ENCODE measurements at places on chromosomes 7 and 10. TPM values are rescaled to one million over a fixed set of nuclear protein-coding genes. Genes with fewer than 3 reads are reported as not detected.

GRCh38 chr7:72539702-72540101 lies 127.6 kb upstream of the CALN1 start:
- no peak overlapping the region for H3K27ac ChIP-seq
- no peak overlapping the region for H3K4me3 ChIP-seq
- DNase-seq: no peak
- no peaks in the 10 kb centered on the region for H3K27me3 ChIP-seq

- no peaks in the 10 kb centered on the region for H3K27me3 ChIP-seq
- no peaks in the 10 kb centered on the region for H3K36me3 ChIP-seq
- H3K4me3 ChIP-seq: no peak overlapping the region
- DNase-seq: peak; percentile 76
- peak overlapping the region; percentile 76 for H3K27ac ChIP-seq
These were observed 14.0 kb upstream of the GTPBP4 start for GRCh38 chr10:974038-974784.

DNA sequence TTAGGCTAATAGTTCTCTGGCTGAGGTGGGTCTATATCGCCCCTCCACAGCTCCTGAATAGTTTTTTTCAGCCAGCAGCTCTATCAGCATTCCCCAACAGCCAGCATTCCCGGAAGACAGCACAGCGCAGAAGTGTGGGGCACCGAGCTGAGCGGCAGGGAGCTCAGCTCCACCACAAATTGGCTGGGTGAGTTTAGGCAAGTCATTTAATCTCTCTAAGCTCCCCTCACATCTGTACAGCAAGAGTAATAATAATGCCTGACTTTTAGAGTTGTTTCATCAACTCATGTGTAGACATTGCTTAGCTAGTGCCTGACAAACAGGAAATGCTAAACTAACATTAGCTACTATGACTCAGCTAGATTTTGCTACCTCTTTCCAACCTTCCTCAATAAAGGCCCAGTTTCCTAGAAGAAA lies 247.9 kb upstream of the PTN start:
- H3K4me1 ChIP-seq: peaks cover 6% of the 10 kb centered on the region
- H3K4me3 ChIP-seq: no peak overlapping the region
- DNase-seq: no peak
- H3K27me3 ChIP-seq: no peaks in the 10 kb centered on the region

DNA sequence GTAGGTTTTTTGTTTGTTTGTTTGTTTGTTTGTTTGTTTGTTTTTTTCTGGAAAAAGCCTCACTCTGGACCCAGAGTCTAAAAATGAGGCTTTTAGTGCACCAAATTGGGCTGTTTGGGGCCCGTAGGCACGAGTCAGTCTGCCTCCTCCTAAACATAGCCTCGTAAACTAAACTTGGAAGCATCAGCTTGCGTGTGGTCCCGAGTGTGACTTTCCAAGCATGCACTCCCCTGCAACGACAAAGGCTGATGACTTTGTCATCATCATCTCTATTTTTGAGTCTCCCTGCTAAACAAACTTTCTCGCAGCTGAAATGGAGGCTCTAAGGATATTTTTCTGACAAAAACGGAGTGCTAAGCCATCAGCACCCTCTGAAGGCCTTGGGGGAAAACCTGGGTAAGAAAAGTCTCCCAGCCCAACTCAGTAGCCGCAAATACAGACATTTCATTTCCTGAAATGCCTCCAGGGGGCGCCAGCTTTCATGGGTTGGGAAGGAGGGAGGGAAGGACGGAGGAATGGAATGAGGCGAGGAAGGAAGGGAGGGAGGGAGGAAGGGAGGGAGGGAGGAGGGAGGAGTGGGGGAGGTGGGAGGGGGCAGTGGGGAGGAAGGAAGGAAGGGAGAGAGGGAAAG lies 245.9 kb downstream of the KCNMA1 start:
- H3K4me3 ChIP-seq: no peak overlapping the region
- peak; percentile 67 for DNase-seq
- no peaks in the 10 kb centered on the region for H3K27me3 ChIP-seq
- no peaks in the 10 kb centered on the region for H3K36me3 ChIP-seq
- peaks cover 15% of the 10 kb centered on the region for H3K4me1 ChIP-seq
- no peak overlapping the region for H3K27ac ChIP-seq

Gene BHLHA15
- total RNA-seq: 1.2 TPM

DNA sequence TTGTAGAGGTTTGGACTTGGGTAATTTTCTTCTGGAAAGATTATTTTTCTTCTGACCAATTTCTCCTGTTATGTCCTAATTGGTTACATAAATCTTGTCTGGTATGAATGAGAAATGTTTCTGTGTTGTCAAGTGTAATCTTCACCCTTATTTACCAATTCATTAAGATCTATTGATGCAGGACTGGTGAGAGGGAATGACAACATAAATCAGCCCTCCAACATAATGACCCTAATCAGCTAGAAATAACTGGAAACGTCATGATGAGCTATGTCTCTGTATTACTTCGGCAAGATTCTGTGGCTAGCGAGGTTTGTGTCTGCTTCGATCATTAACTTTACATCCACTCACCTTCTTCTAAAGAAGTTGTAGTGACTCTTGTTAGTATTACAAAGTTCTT lies 3.5 kb downstream of the FOXP2 start:
- H3K36me3 ChIP-seq: no peaks in the 10 kb centered on the region
- peaks cover 4% of the 10 kb centered on the region for H3K4me1 ChIP-seq

GRCh38 chr7:25216837-25217236 lies 11.4 kb downstream of the NPVF start:
- H3K36me3 ChIP-seq: no peaks in the 10 kb centered on the region
- no peaks in the 10 kb centered on the region for H3K4me1 ChIP-seq
- H3K4me3 ChIP-seq: no peak overlapping the region
- H3K27me3 ChIP-seq: no peaks in the 10 kb centered on the region

GRCh38 chr7:25391961-25392587 lies 163.8 kb upstream of the NPVF start:
- peaks cover 9% of the 10 kb centered on the region for H3K4me1 ChIP-seq
- H3K4me3 ChIP-seq: no peak overlapping the region
- no peak for DNase-seq
- no peaks in the 10 kb centered on the region for H3K36me3 ChIP-seq
- H3K27ac ChIP-seq: no peak overlapping the region

Gene EPO
- total RNA-seq: not detected

DNA sequence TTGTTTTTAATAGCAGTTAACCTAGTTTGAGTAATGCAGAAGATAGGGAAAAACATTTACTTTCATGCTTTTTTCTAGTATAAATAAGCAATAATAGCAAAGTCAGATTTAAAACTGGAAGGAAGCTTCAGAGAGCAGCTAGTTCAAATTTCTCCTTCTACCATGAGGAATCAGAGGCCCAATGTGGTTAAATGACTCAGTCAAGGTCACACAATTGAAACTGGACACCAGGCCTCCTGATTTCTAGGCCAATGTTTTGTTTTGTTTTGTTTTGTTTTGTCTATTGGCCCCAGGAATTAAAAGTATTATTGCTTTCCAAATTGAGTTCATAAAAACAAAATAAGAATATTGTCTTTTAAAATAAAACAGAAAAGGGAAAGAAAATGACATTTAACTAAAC lies 122.3 kb downstream of the TRIL start:
- no peaks in the 10 kb centered on the region for H3K36me3 ChIP-seq
- H3K27ac ChIP-seq: no peak overlapping the region
- H3K4me1 ChIP-seq: peaks cover 8% of the 10 kb centered on the region
- no peak for DNase-seq
- no peak overlapping the region for H3K4me3 ChIP-seq

DNA sequence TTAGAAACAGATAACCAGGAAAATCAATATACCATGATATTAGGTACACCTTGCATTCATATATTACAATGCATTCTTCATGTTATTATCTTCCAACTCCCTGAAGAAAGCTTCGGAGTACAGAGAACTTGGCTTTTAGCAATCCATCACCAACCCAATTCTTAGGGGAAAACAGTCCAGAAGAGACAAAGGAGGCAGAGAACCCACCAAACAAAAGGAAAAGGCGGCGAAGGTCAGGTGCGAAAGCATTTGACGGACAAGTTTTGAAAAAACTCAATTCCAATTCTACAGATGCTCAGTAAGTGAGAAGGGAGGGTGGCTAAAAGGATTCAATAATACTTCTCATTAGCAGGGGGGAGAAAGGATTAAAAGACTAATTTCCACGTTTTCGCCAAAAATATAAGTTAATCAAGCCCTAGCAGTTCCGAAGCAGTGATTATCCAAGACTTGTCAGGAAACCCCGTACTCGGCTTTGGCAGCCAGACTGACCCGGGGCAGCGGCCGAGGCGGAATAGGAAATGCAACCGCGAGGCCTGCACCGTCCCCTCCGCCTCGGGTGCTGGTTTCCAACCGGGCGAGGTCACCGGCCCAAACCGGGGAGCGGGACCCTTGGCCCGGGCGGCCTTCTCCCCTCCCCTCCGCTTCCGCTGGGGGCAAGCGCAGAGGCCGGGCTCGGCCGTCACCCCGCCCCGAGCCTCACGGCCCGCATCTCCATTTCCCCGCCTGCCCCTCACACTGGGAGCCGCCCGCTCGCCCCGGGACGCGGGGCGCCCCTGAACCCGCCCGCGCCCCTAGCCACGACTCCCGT lies 747 bp downstream of the GDI2 start:
- peak; percentile 72 for DNase-seq
- peaks cover 44% of the 10 kb centered on the region for H3K4me1 ChIP-seq
- H3K27me3 ChIP-seq: no peaks in the 10 kb centered on the region

GRCh38 chr10:4094751-4095150 lies 309.7 kb upstream of the KLF6 start:
- H3K36me3 ChIP-seq: no peaks in the 10 kb centered on the region
- no peak for DNase-seq
- no peak overlapping the region for H3K4me3 ChIP-seq
- H3K27ac ChIP-seq: no peak overlapping the region

GRCh38 chr7:2661602-2662272 lies 26.3 kb upstream of the AMZ1 start:
- peaks cover 12% of the 10 kb centered on the region for H3K4me1 ChIP-seq
- DNase-seq: no peak
- no peak overlapping the region for H3K4me3 ChIP-seq

- peaks cover 15% of the 10 kb centered on the region for H3K4me1 ChIP-seq
- no peaks in the 10 kb centered on the region for H3K27me3 ChIP-seq
- H3K4me3 ChIP-seq: no peak overlapping the region
- no peak for DNase-seq
- no peak overlapping the region for H3K27ac ChIP-seq
These were observed 45.6 kb upstream of the DLG5 start for GRCh38 chr10:77972148-77972547.

Gene MYH16
- total RNA-seq: not detected

DNA sequence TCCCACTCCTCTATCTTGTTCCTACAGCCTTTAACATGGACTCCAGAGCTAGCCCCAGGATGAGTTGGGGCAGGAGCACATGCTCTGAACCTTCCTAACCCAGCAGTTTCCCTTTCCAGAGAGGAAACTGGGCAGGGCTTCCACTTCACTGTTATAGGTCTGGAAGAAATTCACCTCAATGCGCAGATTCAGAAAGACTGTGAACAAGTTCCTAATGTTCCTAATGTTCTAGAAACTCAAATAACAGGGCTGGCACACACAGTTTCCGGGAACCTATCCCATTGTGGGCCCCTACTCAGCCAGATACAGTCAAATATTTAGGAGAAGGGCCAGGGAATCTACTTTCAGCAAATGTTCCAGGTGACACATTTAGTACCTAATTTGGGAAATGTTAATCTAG lies 29.7 kb downstream of the ABCC2 start:
- H3K36me3 ChIP-seq: no peaks in the 10 kb centered on the region
- H3K4me3 ChIP-seq: no peak overlapping the region
- H3K27ac ChIP-seq: no peak overlapping the region
- no peaks in the 10 kb centered on the region for H3K4me1 ChIP-seq
- H3K27me3 ChIP-seq: no peaks in the 10 kb centered on the region
- no peak for DNase-seq

DNA sequence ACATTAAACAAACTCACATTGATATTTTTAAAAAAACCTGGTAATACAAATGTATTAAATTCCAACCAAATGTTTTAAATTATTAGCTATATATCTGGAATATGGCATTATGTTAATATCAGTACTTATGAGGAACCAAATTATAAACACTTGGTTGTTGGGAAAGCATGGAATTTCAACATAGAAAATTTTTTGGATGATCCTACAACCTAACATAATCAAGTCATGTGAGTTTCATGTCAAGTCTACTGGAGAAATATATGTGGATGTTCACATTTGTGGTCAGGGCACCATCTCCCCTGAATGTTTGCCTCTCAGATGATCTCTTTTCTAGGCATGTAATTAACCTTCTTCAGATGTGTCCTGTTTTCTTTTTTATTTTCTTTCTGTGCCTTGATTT lies 5.2 kb upstream of the POT1 start:
- H3K4me1 ChIP-seq: no peaks in the 10 kb centered on the region
- H3K27ac ChIP-seq: no peak overlapping the region
- no peaks in the 10 kb centered on the region for H3K27me3 ChIP-seq
- no peaks in the 10 kb centered on the region for H3K36me3 ChIP-seq

Data from lower lobe of right lung (tissue), 2 donors.